ENCODE measurements at places on chromosomes 12 and 14.

GRCh38 chr14:69760810-69761209, 6.1 kb upstream of the SRSF5 start:
- DNase-seq: no peak

GRCh38 chr12:96176575-96176974, 17.6 kb upstream of the ELK3 start:
- DNase-seq: no peak

- no peak for DNase-seq
Observed at GRCh38 chr12:89923091-89923490, 214.5 kb upstream of the ATP2B1 start.

DNA sequence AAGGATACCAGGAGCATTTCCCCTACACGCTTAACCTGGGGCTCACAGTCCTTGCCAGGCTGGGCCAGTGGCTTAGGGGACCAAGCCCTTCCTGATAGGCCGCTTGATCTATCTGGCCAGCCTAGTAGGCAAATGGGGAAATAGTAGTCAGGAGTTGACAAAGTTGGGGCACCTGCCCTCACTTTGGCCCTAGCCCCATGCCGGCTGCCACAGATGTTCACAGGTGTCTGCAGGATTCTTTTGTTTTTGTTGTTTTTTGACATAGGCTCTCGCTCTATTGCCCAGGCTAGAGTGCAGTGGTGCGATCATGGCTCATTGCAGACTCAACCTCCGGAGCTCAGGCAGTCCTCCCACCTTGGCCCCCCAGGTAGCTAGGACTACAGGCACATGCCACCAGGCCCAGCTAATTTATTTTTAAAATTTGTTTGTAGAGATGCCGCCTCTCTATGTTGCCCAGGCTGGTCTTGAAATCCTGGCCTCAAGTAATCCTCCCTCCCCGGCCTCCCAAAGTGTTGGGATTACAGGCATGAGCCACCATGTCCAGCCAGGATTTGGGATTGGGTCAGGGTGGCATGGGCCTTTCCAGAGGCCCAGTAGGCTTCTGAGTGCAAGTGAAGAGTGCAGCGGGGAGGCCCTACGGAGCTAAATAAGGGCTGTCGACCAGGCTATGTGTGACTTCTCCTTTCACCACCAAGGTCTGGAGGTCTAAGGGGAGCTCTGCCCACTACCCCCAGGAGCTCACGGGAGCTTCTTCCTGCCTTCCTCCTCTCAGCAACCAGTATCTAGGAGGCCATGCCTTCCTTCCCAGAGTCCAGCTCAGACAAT, 15.5 kb upstream of the HDAC7 start:
- DNase-seq: no peak

DNA sequence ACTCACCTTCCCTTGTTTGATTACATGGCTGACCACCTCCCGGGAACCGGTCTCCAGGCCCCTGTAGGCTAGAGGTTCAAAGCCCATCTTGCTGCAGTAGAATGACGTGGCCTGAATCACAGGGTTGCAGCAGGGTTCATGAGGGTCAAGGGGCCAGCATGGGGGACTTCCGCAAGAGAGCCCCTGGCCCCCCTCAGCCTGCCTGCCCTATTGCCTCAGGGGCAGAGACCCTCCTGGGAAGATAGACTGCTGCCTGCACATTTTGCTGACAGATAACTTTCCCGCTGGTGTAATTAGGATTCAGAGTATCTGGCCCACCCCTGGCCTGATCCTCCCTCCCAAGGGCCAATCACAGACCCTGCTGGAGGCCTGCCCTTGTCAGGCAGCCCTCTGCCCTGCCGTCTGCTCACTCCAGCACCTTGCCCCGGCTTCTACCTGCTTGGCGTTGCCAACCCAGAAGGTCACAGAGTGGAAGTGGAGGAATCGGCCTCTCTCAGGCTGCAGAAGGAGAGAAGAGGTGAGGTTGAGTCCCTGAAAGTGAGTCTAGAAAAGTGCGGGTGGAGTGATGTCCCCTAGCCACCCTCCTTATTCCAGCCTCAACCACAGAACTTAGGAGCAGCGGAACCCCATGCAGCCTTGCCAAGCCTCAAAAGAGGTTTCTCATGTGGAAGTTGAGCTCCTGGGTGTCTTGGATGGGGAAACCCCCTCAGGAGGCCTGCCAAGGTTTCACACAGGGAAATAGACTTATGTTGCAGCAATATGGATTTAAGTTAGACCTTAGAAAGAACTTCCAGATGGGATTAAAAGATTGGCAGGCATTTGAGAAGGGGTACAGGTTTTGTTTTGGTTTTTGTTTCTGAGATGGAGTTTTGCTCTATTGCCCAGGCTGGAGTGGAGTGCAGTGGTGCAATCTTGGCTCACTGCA, 1.1 kb downstream of the HPD start:
- DNase-seq: no peak

DNA sequence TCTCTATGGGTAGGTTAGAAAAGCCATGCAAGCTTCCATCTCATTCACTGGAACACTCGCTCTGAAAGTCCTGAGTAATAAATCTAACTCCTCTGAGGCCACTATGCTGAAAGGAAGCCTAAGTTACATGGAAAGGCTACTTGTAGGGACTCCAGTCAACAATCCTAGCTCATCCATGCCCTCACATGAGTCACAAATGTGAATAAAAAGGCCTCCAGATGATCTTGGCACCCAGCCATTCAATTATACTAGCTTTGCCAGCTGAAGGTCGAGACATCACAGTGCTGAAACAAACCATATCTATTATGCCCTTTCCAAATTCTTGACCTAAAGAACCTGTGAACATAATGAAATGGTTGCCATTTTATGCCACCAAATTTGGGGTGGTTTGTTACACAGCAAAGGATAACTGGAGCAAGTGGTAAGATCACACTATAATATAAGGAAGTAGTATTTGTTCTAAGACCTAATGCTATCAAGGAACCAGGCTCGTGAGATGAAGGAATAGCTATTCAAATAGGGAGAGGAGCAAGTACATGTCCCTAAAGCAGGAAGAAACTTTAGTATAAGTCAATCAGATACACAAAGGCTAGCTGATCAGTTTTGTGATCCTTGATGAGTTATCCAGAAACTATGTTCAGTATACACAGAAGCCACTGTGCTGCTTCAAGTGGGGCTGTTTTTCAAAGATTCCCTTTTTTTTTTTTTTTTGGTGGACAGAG, 142.1 kb downstream of the MED13L start:
- no peak for DNase-seq

- no peak for DNase-seq
Observed at GRCh38 chr12:122875590-122876220, 20.2 kb downstream of the VPS37B start.

DNA sequence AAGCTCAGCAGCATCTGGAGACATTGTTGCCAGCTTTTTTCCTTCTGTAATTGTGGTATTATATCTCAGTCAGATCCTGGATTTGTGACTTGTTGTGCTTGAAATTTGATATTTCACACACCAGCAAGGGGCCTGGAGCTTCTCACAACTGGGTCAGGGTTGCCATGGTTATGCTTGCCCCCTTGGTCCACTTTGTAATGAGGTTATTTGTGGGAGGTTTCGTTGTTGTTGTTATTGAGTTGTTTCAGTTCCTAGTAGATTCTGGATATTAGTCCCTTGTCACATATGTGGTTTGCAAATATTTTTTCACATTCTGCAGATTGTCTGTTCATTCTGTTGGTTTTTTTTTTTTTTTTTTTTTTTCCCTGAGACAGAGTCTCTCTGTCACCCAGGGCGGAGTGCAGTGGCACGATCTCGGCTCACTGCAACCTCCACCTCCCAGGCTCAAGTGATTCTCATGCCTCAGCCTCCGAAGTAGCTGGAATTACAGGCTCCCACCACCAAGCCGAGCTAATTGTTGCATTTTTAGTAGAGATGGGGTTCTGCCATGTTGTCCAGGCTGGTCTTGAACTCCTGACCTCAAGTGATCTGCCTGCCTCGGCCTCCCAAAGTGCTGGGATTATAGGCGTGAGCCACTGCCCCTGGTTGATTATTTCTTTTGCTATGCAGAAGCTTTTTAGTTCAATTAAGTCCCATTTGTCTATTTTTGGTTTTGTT, 80.6 kb upstream of the ETV6 start:
- no peak for DNase-seq

- no peak for DNase-seq
Observed at GRCh38 chr12:129984106-129984505, 80.3 kb upstream of the TMEM132D start.

GRCh38 chr12:12056951-12057350, 13.8 kb upstream of the BCL2L14 start:
- DNase-seq: no peak

- DNase-seq: peak; percentile 28
Observed at GRCh38 chr12:6074979-6075585, 49.4 kb downstream of the VWF start.

- no peak for DNase-seq
Observed at GRCh38 chr14:36820901-36821300, 159.2 kb downstream of the PAX9 start.

DNA sequence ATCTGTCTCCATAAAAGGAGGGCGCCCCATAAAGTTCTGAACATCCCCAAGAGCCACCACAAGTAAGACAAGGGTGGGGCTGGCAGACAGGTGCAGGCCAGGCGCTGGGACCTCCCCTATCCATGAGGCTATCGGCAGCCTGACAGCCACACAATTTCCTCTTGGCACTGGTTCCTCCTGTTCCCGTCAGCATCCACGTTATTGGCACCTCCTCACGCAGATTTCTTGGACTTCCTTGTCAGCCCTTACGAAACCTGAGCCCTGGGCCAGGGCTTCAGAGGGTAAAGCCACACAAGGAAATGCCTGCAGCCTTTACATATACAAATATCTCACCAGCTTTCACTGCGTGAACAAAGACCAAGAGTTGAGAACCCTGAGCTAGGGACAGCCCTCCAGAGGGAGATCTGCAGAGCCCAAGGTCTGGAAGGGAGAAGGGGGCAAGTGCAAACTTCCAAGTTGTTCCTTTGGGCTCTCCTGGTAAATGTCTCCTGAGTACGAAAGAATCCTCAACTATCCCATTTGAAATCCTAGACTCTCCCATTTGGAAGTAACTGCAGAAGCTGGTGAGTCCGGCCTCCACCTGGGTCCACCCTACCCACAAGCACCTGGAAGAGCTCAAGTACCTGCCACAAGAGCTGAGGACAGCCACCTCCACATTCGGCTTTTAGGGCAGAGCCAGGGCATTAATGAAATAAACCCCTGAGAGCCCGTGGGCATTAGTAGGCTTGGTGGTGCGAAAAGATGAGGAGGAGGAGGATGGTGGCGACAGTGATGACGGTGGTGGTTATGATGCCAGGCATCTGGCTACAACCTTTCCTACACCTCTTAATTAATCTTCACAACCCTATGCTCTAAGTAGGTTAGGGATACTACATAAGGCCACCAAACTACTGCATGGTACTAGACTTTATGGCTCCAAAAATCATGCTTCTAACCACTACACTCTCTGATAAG, 5.5 kb upstream of the TC2N start:
- no peak for DNase-seq

- DNase-seq: peak; percentile 7
Observed at GRCh38 chr14:94342334-94342934, 19.3 kb upstream of the SERPINA6 start.

- DNase-seq: no peak
Observed at GRCh38 chr12:6277982-6278438, 32.5 kb upstream of the PLEKHG6 start.

DNA sequence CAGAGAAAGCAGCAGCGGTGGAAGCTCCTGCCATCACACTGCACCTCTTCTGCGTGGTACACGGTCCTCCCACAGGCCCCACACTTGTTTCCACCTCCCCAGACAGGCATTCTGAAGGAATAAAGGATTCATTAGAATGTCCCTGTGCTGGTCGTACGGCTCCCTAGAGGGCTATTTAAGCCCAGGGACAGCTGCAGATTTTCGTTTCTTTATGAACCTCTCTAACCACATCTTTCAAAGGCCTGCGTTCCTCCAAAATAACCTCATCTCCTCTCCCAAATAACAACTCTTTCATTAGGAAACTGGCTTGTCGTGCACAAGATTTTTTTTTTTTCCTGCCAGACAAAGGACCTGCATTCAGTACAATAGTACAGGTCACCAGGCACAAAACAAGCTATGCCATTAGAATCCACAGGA, 12.7 kb downstream of the CSRP2 start:
- DNase-seq: no peak

GRCh38 chr14:68662392-68662791, 130.5 kb downstream of the ZFP36L1 start:
- DNase-seq: no peak

DNA sequence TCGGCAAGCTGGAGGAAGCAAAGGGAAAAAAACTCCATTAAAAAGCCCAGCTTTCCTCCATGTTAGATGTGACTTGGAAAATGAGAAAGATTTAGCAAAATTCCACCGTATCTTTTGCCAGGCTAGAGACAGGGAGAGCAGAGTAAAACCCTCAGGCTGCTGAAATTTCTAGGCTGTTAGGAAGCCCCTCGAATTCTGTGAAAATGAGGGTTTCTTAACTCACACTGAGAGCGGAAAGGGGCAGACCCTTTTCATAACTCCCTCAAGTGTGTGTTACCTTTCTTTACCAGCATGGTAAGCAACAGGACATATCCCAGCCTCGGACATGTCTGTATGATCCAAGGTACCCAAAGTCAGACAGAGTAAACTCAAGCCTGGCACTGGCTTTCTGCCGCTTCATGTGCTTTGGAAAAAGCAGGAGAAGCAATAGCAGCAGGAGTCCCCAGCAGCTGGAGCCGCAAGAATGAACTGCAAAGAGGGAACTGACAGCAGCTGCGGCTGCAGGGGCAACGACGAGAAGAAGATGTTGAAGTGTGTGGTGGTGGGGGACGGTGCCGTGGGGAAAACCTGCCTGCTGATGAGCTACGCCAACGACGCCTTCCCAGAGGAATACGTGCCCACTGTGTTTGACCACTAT, at the start of gene RHOJ:
Gene RHOJ, plus strand, starts transcription at position 37 of the 637 bp plus-strand sequence. Its CDS starts 427 bp downstream, at position 464.
- DNase-seq: no peak

- DNase-seq: peak; percentile 95
Observed at GRCh38 chr14:45083976-45084722, at the start of gene PRPF39. Gene PRPF39, plus strand, starts transcription at chr14:45084116. Its CDS starts 11,124 bp downstream, at chr14:45095240.

DNA sequence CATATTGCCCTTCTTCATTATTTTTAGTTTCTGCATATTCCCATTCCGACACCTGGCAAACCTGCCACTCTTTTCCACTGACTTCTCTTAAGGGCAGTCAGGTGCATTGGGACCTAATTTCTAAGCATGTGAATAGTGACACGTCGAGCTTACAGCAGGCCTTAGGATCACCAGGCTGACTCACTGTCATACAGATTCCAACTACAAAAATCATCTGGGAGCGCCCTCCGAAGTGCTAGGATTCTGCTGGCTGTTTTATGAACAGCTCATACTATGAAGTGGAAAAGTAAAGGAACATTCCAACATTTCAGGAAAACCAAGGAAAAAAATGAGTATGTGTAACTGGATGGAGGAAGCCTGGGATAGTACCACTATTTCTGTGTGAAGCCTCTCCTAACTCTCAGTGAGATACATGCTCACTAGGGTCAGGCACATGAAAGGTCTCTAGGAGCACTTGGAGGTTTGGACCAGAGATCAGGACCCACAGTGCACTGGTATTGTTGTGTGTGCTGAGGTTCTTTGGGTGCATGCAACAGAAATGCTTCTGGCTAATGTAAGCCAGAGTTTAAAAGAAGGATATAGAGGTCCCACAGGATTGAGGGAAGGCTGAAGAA, 257.4 kb downstream of the ZFP36L1 start:
- DNase-seq: no peak

GRCh38 chr14:21454843-21455544, 929 bp downstream of the CHD8 start:
- DNase-seq: no peak

- no peak for DNase-seq
Observed at GRCh38 chr12:99176871-99177270, 470.7 kb upstream of the GARIN6 start.

GRCh38 chr14:42778984-42779383, 1172.3 kb downstream of the LRFN5 start:
- no peak for DNase-seq

- no peak for DNase-seq
Observed at GRCh38 chr14:76502638-76503037, 126.7 kb downstream of the ESRRB start.
